ENCODE measurements at places on chromosomes 1 and 21.

DNA sequence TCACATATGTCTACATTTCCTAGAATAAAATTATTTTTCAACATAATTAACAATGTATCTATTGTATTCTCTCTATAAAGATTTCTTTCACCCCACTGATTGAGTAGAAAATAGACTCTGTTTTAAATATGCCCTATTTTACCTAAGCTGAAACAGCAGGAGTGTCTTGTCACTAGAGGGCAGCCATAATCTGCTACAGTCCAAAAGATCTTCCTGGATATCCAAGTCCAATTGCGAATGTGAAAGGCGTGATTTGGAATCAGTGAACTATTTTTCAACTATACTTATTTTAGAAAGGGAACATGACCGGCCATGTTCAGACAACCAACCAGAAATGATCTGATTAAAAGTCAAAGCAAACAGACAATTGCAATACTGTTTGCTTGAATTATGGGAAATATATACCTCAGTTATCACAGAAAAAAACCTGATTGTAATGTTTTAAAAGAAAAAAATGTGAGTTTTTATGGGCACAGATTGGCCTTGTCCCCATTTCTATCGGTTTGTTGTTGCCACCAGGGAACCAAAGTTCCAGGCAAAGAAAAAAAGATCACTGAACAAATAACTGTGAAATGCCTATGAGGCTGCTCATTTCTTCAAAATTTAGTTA, 1211.0 kb upstream of the ADGRL4 start:
- no peak for DNase-seq

- DNase-seq, result no peak
These were observed 53.4 kb upstream of the CITED4 start for GRCh38 chr1:40915581-40915980.

DNA sequence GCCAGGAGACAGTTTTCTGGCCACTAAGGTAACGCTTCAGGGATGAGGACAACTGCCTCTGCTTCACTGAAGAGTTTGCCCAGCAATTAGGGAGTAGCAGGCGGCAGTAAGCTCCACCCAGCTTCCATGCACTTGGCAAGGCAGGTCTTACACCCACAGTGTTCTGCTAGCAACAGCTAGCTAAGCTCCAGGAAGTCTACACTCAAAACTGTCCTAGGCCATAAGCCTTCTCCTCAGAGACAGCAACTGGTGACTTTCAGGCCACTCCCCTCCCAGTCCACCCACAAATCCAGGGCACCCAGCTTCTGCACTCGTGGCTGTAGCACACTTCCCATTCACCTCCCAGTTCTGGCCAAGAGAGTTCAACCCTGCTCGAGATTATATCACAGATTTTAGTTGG, 47.3 kb downstream of the KMO start:
- no peak for DNase-seq

- no peak for DNase-seq
These were observed 55.5 kb upstream of the CNN3 start for GRCh38 chr1:94982398-94982797.

- DNase-seq, result no peak
These were observed 88.1 kb downstream of the DMRTB1 start for GRCh38 chr1:53547231-53547790.

DNA sequence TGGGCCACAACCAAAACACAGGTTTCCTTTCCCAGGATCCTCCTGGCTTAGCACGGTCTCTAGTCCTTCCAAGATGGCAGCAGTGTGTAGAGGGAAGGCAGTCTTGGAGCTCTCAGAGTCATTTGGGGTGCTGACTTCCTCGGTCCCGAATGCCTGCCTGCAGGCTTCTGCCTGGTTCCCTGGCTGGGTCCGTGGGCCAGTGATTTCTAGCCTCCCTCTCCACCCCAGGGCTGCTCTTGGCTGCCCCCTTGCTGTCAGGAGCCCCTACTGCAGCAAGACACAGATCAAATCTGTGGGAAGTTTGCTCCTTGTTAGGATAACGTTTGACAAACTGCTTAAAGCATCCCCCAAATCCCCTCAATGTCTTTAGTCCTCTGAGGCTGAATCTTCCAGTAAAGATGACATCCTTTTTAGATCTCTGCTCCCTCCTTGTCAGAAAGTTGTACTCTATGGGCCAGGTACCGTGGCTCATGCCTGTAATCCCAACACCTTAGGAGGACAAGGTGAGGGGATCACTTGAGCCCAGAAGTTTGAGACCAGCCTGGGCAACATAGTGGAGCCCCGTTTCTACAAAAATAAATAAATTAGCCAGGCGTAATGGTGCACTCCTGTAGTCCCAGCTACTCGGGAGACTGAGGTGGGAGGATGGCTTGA, 272.5 kb downstream of the RRAGC start:
- peak; percentile 35 for DNase-seq

- DNase-seq, result no peak
These were observed 48.5 kb upstream of the ECE1 start for GRCh38 chr1:21338573-21339355.

DNA sequence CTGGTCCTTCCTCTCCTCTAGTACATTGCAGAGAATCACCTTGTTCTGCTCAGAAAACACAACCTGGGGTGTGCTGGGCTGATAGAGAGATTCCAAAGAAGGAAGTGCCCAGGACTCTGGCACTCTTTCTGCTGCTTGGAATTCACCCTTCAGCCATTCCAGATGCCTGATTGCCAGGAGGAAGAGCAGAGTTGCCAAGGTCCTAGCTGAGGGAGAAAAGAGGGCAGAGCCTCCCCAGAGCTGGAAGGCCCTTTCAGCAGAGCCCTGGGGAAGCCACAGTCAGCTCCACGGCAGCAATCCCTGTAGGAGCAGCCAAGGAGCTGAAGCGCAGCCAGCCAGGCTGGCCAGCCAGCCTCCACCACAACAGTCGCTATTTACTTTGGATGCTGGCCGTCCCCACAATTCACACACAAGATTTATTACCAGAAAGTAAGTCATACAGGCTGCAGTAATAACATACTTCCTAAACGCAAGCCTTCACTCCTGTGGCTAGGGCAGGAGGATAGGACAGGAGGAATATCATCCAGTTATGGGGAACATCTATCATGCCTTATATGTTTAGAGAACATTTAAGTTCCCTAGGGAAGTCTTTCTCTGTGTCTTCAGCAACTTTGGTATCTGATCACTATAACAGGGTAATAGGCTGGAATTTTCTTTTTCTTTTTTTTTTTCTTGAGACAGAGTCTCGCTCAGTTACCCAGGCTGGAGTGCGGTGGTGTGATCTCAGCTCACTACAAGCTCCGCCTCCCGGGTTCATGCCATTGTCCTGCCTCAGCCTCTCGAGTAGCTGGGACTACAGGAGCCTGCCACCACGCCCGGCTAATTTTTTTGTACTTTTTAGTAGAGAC, 36.6 kb upstream of the SLC44A3 start:
- DNase-seq, result no peak
